Activated naive CD8-positive, alpha-beta T cell treated with anti-CD3 and anti-CD28 coated beads for 36 hours (primary cell): ENCODE measurements at places on chromosomes 6 and 20. TPM values are rescaled to one million over a fixed set of nuclear protein-coding genes. Genes with fewer than 3 reads are reported as not detected.

The FAXC gene
- not detected for total RNA-seq

The ZBTB46 gene
- not detected for total RNA-seq

The TRIM26 gene
- 70.2 TPM for total RNA-seq

The TAGAP gene
- total RNA-seq = 175 TPM

The ARHGAP18 gene
- 8.9 TPM for total RNA-seq

The ENTPD6 gene
- 40.2 TPM for total RNA-seq

The C20orf204 gene
- total RNA-seq = 2.1 TPM

The PRR18 gene
- total RNA-seq = 0.08 TPM

The CPNE5 gene
- 1.2 TPM for total RNA-seq

The LPA gene
- not detected for total RNA-seq

The SPEF1 gene
- total RNA-seq = 0.23 TPM

The CGAS gene
- 27.9 TPM for total RNA-seq

The MYL9 gene
- 0.12 TPM for total RNA-seq

The INSM1 gene
- 0.19 TPM for total RNA-seq

The PDE10A gene
- total RNA-seq = not detected

The DAAM2 gene
- not detected for total RNA-seq

The IL20RA gene
- not detected for total RNA-seq

The GPX5 gene
- total RNA-seq = not detected

The FAM209A gene
- 0.24 TPM for total RNA-seq

The SSTR4 gene
- not detected for total RNA-seq

The TSHZ2 gene
- 0.74 TPM for total RNA-seq

The YWHAB gene
- total RNA-seq = 247 TPM

The MLN gene
- total RNA-seq = not detected

The MAS1 gene
- not detected for total RNA-seq

The ACAT2 gene
- 67.8 TPM for total RNA-seq

The OR2B6 gene
- not detected for total RNA-seq

The IMPG1 gene
- not detected for total RNA-seq
